Heart left ventricle (tissue), 16 donors: ENCODE measurements at places on chromosomes 3 and 15.

- no peak overlapping the region for H3K4me3 ChIP-seq
- no peak overlapping the region for H3K27ac ChIP-seq
- no peaks in the 10 kb centered on the region for H3K4me1 ChIP-seq
- no peak for DNase-seq
- no peaks in the 10 kb centered on the region for H3K27me3 ChIP-seq
Measured at GRCh38 chr3:183845090-183845489, 19.7 kb upstream of the MAP6D1 start.

DNA sequence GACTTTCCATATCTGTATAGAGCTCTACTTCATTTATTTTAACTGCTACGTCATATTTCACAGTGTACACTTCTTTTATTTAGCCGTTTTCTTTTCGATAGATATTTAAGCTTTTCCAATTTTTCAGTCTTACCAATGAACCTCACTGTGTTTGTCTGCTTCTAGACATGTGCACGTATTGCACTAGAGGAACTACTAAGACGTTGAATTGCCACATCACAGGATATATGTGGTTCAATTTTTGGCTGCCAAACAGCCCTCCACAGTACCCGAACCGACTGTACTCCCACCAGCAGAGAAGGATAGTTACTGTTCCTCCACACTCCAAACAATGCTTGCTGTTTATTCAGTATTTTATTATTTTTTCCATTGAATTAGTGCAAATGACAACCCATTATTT lies 2.0 kb downstream of the NR1I2 start:
- DNase-seq, result no peak
- H3K27me3 ChIP-seq, result no peaks in the 10 kb centered on the region
- H3K4me1 ChIP-seq, result no peaks in the 10 kb centered on the region
- H3K4me3 ChIP-seq, result no peak overlapping the region
- no peaks in the 10 kb centered on the region for H3K36me3 ChIP-seq

GRCh38 chr15:29616512-29616911 lies 205.8 kb downstream of the TJP1 start:
- no peak overlapping the region for H3K27ac ChIP-seq
- no peak overlapping the region for H3K4me3 ChIP-seq
- H3K4me1 ChIP-seq, result no peaks in the 10 kb centered on the region
- H3K27me3 ChIP-seq, result peaks cover 27% of the 10 kb centered on the region

- no peak overlapping the region for H3K27ac ChIP-seq
- no peaks in the 10 kb centered on the region for H3K36me3 ChIP-seq
- no peak overlapping the region for H3K4me3 ChIP-seq
- DNase-seq, result no peak
- H3K27me3 ChIP-seq, result no peaks in the 10 kb centered on the region
Measured at GRCh38 chr3:72663429-72663828, 184.8 kb downstream of the SHQ1 start.

GRCh38 chr15:77168616-77169015 lies 97.7 kb upstream of the TSPAN3 start:
- no peaks in the 10 kb centered on the region for H3K4me1 ChIP-seq
- H3K36me3 ChIP-seq, result no peaks in the 10 kb centered on the region
- no peak for DNase-seq
- no peaks in the 10 kb centered on the region for H3K27me3 ChIP-seq
- H3K4me3 ChIP-seq, result no peak overlapping the region

DNA sequence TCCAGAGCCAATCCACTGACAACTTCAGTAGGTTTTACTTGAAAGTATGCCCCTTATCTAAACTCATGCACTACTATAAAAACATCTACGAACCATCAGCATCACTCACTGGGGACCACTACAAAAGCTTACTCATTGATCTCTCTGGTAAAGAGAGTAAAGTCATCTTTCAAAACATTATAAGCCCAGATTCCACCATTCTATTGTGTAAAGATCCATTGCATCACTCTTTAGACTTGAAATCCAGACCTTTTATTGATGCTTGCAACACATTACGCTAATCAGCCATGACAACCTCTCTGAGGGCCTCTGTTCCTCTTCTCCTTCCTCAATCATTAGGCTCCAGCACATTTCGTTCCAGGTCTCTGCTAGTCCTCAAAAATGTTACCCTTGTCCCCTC lies 248.9 kb upstream of the WNT5A start:
- H3K27me3 ChIP-seq, result no peaks in the 10 kb centered on the region
- no peaks in the 10 kb centered on the region for H3K36me3 ChIP-seq
- no peak for DNase-seq
- no peaks in the 10 kb centered on the region for H3K4me1 ChIP-seq
- H3K27ac ChIP-seq, result no peak overlapping the region
